Stimulated activated CD4-positive, alpha-beta T cell treated with anti-CD3 and anti-CD28 coated beads, TNF-alpha, amount 100 ng/mL, for 1 hour (primary cell): ENCODE measurements at places on chromosomes 5 and 9.

DNA sequence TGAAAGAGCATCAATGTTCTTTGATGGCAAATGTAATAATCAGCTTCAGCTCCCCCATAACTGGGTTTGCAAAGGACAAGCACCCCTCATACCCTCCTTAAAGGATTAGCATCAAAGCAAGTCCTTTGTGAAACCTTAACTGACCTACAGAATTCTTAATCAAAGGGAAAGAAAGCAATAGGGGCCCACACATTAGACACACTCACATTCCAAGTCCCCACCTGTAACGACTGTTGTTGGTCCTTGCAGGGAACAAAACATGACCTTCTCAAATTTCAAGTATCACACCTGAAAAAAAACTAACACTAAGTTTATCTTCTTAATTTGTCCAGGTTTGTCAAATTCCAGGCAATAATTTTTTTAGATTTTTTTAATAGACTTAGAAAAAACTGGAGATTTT, 32.6 kb downstream of the TTC39B start:
- DNase-seq: no peak

GRCh38 chr9:91834740-91835139, 115.3 kb downstream of the ROR2 start:
- no peak for DNase-seq

GRCh38 chr5:133801955-133802751, 166.3 kb downstream of the C5orf15 start:
- no peak for DNase-seq

DNA sequence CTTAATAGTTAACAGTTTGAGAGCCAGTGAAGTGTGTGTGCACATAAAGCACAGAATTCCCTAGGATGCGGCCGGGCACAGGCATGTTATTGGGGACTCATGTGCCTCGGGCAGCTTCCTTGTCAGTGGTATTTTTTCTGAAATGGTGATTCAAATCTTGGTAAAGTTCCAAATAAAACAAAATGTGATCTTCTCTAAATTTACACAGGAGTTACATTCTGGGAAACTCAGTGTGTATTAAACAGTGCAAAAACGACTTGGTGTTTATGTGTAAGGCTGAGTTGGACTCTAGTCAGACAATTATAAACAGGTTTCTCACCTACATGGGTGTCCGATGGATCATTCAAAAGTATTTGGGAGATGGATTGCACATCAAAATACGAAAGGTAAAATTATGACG, 48.9 kb downstream of the BOD1 start:
- no peak for DNase-seq

GRCh38 chr5:43038496-43038989, 1.6 kb downstream of the ANXA2R start:
- DNase-seq: no peak

GRCh38 chr5:62594364-62594984, 15.9 kb downstream of the LRRC70 start:
- DNase-seq: no peak

DNA sequence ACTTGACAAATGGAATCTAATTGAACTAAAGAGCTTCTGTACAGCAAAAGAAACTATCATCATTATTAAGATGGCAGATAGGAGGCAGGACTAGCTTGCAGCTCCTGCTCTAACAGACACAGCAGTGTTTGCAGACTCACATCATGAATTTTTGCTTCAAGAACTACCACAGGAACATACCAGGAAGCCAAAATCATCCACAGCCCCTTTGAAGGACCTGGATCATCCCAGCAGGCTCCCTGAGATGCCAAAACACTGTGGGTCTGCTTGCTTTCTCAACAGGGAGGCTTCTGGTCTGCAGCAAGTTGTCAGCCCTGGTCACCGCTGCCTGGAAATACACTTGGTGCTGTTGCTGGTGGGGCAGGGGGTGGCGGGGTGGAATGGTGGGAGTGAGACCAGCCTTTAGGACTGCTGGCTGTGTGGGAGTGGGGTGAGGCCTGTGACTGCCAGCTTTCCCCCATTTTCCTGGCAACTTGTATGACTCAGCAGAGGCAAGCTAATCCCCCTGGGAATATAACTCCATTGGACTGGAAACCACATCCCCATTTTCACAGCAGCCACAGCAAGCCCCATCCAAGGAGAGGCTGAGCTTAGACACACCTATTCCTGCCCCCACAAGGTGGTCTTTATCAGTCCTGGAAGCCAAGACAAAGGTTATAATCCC, 533.8 kb upstream of the CYLC2 start:
- no peak for DNase-seq

DNA sequence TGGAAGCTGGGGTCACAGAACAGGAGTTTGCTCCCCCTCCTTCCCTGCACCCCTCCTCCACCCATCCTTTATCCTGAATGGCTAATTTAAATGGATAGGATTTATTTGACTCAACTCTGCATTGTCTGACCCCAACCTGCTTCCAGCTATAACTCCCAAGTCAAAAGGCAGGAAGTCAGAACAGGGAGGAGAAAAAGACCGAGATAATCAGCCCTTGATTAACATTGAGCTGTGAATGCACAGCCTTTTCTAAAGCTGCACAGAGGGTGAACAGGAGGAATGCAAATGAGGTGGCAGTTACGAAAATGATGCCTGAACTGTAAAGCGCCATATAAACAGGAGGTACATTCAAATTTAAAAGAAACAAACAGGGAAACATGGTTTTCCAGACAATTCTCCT, 152.8 kb downstream of the SPOCK1 start:
- no peak for DNase-seq

GRCh38 chr9:96209407-96210271, 92.3 kb downstream of the HSD17B3 start:
- DNase-seq: no peak
